Placental pericyte (primary cell): ENCODE measurements at places on chromosomes 5 and 9. TPM values are rescaled to one million over a fixed set of nuclear protein-coding genes. Genes with fewer than 3 reads are reported as not detected.

PKD2L2 gene
- total RNA-seq: not detected in 2 replicates

BAAT gene
- total RNA-seq: 0.14 TPM in 1 of 2 replicates, not detected in the other

ALAD gene
- 12.3 and 16.8 TPM in 2 replicates for total RNA-seq

TAL2 gene
- total RNA-seq: 0.43 TPM in 1 of 2 replicates, not detected in the other

SLC6A18 gene
- not detected in 2 replicates for total RNA-seq

C1QTNF2 gene
- total RNA-seq: 0.72 TPM in 1 of 2 replicates, not detected in the other

ANKRD18A gene
- total RNA-seq: not detected in 2 replicates

PRR16 gene
- total RNA-seq: 10.5 and 13.2 TPM in 2 replicates

SLC28A3 gene
- under 0.01 and 0.14 TPM in 2 replicates for total RNA-seq

BHMT gene
- 0.86 TPM in 1 of 2 replicates, not detected in the other for total RNA-seq

GARIN3 gene
- not detected in 2 replicates for total RNA-seq

PDZD2 gene
- 0.44 and 5.3 TPM in 2 replicates for total RNA-seq

SHOC1 gene
- under 0.01 and 0.14 TPM in 2 replicates for total RNA-seq

OMD gene
- not detected in 2 replicates for total RNA-seq

ANKDD1B gene
- 0.44 TPM in 1 of 2 replicates, not detected in the other for total RNA-seq

N4BP3 gene
- 0.22 and 0.43 TPM in 2 replicates for total RNA-seq

ARHGEF37 gene
- total RNA-seq: 0.44 and 1.0 TPM in 2 replicates

FAM193B gene
- total RNA-seq: 27.6 and 27.9 TPM in 2 replicates

CDO1 gene
- 1.3 and 6.0 TPM in 2 replicates for total RNA-seq

MYOZ3 gene
- total RNA-seq: under 0.01 and 0.29 TPM in 2 replicates
